ENCODE measurements at places on chromosomes 13 and 19.
A peak's percentile ranks its signal among the peaks of the same experiment; 100 is the strongest.

- DNase-seq = peak; percentile 64
Observed at GRCh38 chr19:1513499-1514294, 878 bp upstream of the ADAMTSL5 start.

DNA sequence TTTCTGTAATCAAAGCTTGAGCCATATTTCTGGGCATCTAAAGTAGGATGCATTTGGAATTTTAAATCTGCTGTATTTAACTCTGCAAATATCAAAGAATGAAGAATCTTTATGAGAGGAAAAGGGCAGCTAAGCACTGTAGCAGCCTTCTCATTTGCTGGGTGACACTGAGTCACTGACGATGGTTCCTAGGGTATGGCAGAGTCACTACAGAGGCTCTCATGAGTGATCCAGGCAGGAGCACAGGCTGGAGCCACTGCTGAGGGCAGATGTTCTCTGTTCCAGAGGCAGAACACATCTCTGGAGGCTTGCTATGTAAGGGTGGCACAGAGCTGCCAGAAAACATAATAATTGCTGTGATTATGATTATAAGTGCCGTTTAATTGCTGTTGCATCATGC lies 340.7 kb upstream of the HTR2A start:
- no peak for DNase-seq

GRCh38 chr19:43467730-43468129 lies 2.3 kb upstream of the LYPD3 start:
- no peak for DNase-seq

DNA sequence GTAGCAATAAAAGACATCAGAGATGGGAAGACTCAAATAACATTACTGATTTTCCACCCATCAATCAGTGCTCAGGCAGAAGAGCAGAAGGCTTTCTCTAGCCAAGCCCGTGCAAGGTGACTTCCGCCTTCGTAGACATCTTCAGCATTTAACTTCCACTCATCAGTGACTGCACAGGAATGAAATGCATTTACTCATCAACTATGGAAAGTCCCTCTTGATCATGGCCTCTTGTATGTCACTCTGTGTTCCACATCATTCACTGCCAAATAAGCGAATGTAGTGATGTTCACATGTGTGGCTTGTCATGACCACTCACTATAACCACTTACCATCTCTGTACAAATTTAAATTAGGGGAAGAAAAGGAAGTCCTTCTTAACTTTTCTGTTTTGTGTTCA lies 49.4 kb downstream of the SACS start:
- no peak for DNase-seq

GRCh38 chr19:48551437-48552302 lies at the start of gene SULT2B1:
Gene SULT2B1 (plus strand): TSS chr19:48552172. CDS start chr19:48552253, 81 bp downstream.
- no peak for DNase-seq

DNA sequence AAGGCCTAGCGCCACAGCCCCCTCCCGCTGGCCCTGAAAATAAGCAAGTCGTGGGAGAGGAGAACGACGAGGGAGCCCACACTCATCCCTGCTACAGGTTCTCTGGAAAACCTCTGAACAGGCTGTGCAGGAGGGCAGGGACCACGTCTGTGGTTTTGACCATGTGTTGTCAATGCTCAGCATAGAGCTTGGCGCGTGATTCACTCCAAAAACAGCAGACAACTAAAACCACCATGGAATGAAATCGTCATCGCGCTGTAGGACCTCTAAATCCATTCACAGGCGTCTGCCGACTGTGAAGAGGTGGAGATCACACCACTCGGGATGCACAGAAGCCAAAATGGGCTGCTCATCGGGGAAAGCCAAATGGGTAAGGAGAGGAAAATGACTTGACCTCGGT lies 121.3 kb downstream of the COL4A1 start:
- DNase-seq = no peak

DNA sequence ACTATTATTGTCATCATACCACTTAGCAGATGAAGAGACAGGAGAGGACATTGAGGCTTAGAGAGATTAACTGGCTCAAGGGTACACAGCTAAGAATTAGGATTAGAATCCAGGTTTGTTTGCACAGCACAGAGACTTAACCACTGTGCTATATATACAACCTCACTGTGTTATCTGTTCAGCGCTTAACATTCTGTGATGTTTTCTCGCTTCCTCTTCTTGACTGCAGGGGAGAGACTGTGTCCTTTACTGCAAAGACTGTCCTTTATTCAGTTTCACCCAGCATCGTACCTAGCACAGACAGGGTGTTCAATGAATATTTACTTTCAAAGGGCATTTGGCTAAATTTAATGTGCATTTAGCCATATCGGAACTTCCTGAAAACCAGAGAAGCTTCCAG lies 54.9 kb upstream of the PCDH8 start:
- no peak for DNase-seq

GRCh38 chr13:84431646-84432045 lies 549.4 kb upstream of the SLITRK1 start:
- DNase-seq = no peak

DNA sequence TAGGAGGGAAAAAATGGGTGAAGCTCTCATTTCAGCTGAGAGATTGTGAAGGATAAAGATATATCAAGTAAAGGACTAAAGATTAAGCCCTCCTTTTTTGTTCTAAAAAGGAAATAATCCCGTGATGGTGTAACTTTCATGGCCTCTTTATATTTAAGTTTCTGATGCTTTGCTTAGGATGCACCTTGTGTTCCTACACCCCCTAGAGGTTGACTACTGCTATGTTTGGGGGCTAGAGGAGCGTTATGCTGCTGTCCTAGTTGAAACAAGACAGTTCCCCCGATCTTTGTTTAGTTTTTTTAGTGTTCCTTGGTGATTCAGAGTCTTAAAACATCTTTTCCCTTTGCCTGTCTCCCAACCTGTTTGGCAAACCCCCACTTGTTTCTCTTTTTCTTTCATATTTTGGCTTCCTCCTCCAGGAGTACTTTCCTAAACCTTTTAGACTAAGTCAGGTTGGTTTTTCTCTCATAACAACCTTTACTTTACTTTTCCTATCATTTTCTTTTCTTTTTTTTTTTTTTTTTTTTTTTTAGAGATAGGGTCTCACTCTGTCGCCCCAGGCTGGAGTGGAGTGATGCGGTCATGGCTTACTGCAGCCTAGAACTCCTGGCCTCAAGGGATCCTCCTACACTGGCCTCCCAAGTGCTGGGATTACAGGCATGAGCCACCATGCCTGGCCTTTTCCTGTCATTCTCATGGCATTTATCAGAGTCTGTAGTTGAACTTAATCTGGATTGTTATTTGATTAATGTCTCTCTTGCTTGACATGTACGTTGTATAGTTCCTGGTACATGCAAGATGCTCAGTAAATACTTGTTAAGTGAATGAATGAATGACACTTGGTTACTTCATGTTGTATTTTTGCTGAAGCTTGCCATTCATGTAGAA lies 2.8 kb downstream of the UBA2 start:
- DNase-seq = no peak

DNA sequence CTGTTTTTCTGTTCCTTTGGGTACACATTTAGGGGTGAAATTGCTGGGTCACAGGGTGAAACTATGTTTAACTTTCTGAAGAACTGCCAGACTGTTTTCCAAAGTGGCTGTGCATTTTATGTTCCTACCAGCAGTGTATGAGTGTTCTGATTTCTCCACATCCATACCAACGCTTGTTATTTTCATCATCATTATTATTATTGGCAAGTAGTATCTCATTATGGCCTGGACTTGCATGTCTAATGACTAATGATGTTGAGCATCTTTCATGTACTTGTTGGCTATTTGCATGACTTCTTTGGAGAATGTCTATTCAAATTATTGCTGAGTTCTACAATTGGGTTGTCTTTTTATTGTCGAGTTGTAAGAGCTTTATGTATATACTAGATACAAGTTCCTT lies 321.8 kb upstream of the HTR2A start:
- no peak for DNase-seq

DNA sequence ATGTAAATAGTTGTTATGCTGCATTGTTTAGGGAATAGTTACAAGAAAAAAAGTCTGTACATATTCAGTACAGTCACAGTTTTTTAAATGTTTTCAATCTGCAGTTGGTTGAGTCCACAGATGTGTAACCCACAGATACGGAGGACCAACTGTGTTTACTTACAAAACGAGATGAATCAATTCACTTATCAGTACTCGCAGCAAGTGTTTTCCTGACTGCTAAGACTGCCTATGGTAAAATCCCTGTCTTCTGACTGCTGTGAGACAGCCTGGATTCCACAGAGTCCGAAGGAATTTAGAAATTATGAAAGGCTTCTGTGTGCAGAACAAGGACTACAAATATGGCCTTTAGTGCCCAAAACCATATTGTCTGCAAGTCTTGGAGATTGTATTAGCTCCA lies 45.7 kb upstream of the C1QTNF9 start:
- no peak for DNase-seq

DNA sequence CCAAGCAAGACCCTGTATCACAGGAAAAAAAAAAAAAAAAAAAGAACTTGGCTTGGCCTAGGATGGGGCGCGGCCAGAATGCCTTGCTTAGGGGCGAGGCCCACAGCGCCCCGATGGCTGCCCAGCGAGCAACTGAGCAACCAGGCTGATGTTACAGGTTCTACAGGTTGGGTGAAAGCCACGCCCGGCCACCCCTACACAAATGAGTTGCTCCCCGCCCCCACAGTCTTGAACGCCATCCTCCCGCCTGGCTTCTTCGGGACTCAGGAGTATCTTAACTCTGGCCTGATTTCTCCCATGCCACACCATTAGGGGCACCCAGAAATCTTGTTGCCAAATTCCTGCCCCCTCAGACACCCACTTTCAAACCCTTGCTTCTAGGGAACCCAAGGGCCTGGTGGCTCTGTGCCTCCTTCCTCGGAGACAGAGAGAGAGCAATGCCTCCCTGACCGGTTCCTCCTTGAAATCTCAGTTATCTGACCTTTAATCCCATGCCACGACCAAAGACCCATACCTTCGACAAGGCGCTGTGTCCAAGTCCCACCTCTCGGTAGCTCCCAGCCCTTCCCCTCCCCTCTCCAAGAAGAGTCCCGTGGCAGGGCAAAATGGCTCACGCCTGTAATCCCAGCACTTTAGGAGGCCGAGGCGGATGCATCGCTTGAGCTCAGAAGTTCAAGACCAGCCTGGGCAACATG lies 1.1 kb upstream of the CBLC start:
- no peak for DNase-seq

DNA sequence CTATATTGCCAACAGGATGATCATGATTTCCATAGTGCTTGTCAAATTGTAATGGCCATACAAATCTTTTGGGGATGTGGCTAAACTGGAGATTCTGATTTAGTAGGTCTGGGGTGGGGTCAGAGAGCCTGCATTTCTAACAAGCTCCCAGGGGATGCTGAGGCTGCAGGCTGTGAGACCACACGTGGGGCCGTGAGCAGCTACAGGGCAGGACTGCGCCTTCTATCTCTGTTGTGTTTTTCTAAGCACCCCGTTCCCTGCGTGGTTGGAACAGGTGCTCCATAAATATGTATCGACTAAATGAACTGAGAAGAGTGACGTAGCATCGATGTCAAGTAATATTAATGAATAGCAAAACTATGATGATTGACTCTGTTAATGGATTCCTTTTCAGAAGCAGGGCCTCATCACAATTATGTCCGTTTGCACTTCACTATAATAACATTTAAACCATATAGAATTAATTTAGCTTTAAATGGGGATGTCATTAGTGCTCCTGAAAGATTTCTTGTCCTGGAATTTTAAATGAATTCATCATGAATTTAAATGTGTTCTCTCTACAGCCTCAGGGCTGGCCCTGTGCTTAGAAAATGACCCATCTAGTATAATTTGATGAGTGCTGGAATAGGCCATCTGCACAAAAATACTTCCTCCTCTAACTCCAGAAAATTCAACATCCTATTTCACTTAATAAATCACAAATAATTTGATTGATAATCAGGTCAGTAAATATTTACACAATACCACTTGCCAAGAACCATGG lies 51.7 kb upstream of the SIAH3 start:
- no peak for DNase-seq

DNA sequence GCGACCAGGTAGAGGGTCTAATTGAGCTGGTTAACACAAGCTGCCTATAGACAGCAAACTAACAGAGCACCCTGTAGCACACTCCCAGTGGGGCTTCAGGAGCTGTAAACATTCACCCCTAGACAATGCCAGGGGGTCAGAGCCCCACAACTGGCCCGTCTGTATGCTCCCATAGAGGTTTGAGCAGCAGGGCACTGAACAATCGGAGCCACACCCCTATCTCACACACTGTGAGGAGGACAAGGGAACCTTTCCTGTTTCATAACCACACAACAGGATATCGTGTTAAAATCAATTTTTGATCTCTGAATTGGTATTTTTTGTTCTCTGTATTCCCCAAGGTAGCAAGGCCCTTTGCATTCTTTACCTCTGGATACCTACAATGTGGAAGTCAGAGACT lies 266.1 kb downstream of the SPRY2 start:
- DNase-seq = no peak

DNA sequence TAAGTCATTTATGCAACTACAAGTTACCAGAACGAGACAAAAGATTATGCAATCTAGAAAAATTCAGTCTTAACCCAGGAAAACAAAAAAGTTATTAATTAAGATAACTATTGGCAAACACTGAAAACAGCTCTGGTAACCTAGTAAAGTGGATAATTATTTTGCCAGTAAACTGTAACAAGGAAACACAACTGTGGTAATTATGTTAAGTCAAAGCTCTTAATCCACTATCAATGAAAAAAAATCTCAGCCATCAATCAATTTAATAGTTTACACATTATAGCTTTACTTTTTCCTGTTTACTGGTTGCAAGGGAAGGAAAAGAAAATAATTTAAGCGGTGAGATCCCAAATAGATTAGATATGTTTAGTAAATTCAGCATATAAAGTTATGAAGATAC lies 11.2 kb downstream of the EXOSC8 start:
- no peak for DNase-seq

- DNase-seq = no peak
Observed at GRCh38 chr13:33251131-33251661, 34.4 kb downstream of the STARD13 start.

Data from T-helper 17 cell (primary cell).